Osteocyte (in vitro differentiated cells): ENCODE measurements at places on chromosomes 4 and X.

DNA sequence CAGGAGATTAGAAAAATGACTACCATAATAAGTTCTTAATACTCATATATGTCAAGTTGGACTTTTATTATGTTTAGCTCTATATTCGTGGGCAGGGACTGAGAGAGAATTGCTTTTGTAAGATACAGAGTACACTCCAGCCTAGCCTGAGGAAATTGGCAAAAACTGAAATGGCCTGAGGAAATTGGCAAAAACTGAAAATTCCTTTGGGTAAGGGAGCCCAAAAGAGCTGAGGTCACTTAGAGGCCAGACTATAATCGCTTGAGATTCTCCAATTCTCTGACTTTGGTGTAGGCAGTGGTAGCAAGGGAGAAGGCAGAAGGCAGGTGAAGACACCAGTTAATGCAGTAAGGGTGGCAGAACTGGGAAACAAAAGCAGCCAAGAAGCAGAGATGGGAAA, 124.5 kb upstream of the HCCS start:
- DNase-seq: no peak

DNA sequence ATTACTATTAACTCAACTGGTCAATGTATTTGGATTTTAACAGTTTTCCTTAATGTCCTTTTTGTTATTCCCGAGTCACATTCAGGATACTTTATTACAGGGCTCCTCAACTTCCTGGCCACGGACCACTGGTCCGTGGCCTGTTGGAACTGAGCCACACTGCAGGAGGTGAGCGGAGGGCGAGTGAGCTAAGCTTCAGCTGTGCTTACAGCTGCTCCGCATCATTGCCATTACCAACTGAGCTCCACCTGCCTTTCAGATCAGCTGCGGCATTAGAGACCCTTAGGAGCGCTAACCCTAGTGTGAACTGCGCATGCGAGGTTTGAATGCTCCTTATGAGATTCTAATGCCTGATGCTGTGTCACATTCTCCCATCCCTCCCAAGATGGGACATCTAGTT, 591.7 kb downstream of the CCSER1 start:
- no peak for DNase-seq

GRCh38 chr4:87076690-87077358, 142.0 kb downstream of the AFF1 start:
- DNase-seq: no peak

- no peak for DNase-seq
Measured at GRCh38 chr4:48081196-48081595, 52.9 kb downstream of the TXK start.

DNA sequence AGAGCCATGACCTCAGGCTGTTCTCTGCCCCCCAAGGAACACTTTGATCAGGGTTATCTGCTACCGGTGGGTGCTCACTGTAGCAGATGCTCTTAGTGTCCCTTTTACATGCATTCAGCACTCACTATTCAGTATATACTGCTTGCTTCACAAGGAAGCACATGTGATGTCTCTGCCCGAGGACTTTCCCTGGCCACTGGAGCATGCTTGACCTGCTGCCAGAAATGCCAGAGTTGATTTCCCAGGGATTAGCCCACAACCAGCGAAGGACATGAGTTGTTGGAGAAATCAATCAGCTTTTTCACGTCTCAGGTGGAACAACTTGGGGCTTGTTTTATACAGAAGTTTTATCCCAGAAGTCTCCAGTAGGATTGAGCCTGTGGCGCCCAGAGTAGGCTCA, 51.2 kb upstream of the RPS6KA3 start:
- no peak for DNase-seq

DNA sequence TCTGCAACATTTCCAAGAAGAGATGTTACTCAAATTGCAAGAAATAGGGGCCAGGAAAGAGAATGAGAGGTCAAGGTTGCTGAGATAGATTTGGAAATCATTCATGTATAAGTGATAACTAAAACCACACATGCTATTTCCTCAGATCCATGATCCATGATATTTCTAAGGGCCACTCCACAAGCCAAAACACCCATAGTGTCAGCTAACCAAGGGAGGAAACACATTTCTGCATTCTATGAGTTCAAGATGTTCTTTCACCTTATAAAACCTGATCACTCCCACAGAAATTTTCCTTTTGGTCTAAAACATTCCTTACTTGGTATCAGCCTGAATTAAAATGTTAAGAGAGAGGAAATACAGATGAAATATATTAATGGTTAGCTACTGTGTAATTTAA, 47.2 kb downstream of the TBCK start:
- DNase-seq: no peak

- DNase-seq: no peak
Measured at GRCh38 chr4:84378983-84379382, 120.1 kb downstream of the NKX6-1 start.

GRCh38 chr4:53960843-53961242, 103.6 kb downstream of the CHIC2 start:
- DNase-seq: no peak

- no peak for DNase-seq
Measured at GRCh38 chr4:184270808-184271413, 53.2 kb upstream of the ENPP6 start.

- DNase-seq: no peak
Measured at GRCh38 chr4:2911868-2912267, 51.3 kb downstream of the NOP14 start.

- no peak for DNase-seq
Measured at GRCh38 chrX:29012867-29013266, 425.6 kb downstream of the IL1RAPL1 start.

GRCh38 chrX:112512509-112512908, 167.2 kb downstream of the LHFPL1 start:
- DNase-seq: no peak

GRCh38 chr4:175450446-175450845, 361.6 kb downstream of the GPM6A start:
- no peak for DNase-seq

GRCh38 chrX:153499341-153499740, 4.6 kb downstream of the BGN start:
- DNase-seq: no peak

- no peak for DNase-seq
Measured at GRCh38 chrX:10146346-10146745, 10.4 kb upstream of the CLCN4 start.

GRCh38 chrX:153578200-153578835, 20.6 kb downstream of the CCNQ start:
- DNase-seq: no peak

- DNase-seq: no peak
Measured at GRCh38 chrX:111504941-111505340, 6.5 kb upstream of the SERTM2 start.

DNA sequence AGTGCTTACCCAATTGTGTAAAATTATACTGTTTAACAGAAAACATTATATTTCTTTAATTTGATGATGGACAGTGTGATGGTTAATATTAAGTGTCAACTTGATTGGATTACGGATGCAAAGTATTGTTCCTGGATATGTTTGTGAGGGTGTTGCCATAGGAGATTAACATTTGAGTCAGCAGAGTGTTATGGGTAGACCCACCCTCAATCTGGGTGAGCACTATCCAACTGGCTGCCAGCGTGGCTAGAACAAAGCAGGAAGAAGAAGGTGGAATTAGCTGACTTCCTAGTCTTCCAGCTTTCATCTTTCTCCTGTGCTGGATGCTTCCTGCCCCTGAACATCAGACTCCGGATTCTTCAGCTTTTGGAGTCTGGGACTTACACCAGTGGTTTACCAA, 42.1 kb downstream of the HS6ST2 start:
- DNase-seq: no peak

DNA sequence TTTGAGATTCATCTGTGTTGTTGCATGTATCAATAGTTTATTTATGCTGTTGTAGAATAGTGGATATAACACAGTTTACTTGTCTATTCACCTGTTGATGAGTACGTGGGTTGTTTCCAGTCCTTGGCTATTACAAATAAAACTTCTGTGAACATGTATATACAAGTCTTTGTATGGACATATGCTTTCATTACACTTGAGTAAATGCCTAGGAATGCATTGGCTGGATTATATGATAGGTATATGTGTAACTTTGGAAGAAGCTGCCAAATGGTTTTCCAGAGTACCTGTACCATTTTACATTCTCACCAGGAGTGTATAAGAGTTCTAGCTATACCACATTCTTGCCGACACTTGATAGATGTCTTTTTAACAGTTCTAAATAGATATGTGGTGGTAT, 16.5 kb downstream of the ART3 start:
- DNase-seq: no peak

DNA sequence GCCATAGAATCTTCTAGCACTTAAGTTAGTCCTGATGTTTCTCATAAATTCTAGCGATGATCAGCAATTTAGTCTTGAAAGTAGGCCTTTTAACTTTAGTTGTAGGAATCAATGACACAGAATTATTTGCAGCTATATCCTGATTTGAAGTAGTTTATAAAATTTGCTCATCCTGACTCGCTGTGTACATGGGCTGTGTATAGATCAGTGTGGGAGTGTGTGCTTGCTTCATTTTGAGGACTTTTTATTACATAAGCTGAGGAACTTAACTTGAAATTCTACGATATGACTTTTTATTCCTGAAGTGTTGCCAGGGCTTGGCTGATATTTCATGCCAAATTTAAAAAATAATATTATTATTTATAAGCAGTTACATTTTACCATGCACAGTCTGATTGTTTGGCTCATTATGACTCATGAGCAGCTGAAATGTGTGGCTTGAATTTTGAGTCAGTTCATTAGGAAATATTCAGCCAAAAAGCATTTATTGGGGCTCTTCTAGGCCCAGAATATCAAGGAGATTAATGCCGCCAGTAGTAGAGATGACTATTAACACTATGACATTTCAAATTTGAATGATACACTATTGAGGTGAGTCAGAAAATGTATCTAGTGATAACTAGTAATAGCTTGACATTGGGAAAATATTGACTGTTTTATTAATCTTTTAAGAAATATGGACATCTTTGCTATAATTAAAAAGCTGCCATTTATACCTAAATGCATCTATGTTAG, 128.9 kb upstream of the LIMCH1 start:
- no peak for DNase-seq

GRCh38 chrX:15674841-15675489, 10.4 kb upstream of the CLTRN start:
- peak; percentile 93 for DNase-seq

DNA sequence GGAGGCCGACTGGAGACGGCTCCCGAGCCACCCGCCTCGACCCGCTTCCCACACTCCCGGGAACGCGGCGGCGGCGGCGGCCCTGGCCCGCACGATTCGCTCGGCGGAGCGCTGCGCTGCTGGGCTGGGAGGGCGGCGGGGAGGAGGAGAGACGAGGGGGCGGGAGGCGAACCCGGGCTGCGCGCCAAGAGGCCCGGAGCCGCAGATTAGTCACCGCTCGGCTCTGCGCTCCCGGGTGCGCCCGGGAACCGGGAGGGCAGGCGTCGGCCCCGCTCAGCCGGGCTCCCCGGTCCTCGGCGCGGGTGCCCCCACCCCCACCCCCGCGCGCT, 11.2 kb upstream of the BCOR start:
- peak; percentile 91 for DNase-seq

DNA sequence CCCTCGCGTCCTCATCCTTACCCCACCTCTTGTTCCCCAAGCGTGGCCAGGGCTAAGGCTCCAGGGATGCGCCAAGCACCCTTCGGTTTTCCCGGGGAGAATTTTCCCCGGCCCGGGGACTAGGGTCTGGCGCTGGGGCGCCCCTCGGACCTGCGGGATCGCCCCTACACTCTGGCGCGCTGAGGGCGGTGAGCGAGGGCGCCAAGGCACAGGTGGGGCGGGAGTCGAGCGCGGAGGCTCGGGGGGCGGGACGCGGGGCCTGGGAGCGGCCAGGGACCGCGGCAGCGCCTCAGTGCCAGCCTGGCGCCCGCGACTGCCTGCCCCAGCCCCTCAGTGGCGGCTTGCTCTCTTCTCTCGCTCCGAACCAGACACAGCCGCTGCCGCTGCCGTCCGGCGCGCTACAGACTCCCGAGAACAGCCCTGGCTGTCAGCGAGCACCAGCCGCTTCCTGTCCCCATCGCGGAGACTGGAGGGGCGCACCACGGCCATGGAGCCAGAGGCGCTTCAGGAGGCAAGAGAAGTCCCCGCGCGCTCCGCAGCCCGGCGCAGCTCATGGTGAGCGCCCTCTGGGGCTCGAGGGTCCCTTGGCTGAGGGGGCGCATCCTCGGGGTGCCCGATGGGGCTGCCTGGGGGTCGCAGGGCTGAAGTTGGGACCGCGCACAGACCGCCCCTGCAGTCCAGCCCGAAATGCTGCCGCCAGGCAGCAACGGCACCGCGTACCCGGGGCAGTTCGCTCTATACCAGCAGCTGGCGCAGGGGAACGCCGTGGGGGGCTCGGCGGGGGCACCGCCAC, at the start of gene DRD5:
Gene DRD5 (plus strand): TSS at position 292 of the 793 bp plus-strand sequence. CDS start 396 bp downstream, at position 688.
- no peak for DNase-seq

- no peak for DNase-seq
Measured at GRCh38 chr4:76486588-76487276, 51.7 kb downstream of the SHROOM3 start.
